G401 (cell line): ENCODE measurements at places on chromosomes 2 and 18.
A peak's percentile ranks its signal among the peaks of the same experiment; 100 is the strongest.

DNA sequence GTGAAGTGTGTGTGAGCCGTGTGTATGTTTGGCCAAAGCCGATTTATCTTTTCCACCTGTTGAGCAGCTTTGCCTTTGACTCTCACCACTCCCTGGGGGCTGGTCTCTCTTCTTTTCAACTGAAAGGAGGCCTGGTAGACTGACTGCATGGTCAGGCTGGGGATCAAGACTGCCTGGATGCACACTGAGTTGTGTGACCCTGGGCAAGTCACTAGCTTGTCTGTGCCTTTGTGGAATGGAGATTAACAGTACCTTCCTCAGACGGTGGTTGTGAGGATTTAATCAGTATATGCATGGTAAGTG is 85.5 kb downstream of the TANC1 start:
- DNase-seq = no peak

DNA sequence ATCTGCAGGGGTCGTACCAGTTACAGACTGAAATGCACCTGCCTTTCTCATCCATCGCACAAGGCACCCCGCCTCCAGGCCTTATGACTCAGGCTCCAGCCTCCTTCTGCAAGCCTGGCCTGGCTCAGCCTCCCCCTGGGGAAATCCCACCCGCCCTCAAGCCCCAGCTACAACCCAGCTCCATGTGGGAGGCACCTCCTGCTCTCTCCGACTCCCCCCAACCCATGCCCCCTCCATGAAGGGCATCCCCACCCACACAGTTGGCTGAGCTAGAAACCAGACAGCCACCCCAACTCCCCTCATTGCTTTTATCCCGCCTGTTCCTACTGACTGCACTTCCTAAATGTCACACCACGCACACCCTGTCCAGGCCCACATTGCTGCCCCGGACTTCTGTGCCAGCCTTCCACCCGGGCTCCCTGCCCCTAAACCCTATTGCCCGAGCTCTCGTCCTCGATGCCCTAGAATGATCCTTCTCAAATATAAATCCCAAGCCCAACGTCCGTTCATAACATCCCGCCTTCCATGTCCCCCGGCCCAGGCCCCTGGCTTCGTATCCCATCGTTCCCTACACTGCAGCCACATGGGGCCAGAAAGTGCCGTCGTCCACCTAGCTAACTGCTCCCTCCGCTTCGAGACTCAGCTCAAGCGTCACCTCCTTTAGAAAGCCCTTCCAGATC is 9.9 kb downstream of the DNMT3A start:
- DNase-seq = no peak

GRCh38 chr2:46381263-46381849 is 84.1 kb downstream of the EPAS1 start:
- no peak for DNase-seq

GRCh38 chr18:61972389-61973264 is 79.8 kb upstream of the RNF152 start:
- no peak for DNase-seq

DNA sequence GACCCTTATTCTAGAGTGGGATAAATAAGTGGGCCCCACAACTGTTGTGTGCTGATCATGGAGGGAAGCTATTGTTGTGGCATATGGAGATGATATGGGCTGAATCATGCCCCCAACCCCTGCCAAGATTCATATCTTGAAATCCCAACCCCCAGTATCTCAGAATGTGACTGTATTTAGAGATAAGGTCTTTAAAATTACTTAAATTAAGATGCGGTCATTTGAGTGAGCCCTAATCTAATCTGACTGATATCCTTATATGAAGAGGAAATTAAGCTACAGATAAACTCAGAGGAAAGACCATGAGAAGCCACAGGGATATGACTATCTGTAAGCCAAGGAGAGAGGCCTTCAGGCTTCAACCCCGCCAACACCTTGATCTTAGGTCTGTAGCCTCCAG is 188.3 kb upstream of the RND3 start:
- DNase-seq = no peak

DNA sequence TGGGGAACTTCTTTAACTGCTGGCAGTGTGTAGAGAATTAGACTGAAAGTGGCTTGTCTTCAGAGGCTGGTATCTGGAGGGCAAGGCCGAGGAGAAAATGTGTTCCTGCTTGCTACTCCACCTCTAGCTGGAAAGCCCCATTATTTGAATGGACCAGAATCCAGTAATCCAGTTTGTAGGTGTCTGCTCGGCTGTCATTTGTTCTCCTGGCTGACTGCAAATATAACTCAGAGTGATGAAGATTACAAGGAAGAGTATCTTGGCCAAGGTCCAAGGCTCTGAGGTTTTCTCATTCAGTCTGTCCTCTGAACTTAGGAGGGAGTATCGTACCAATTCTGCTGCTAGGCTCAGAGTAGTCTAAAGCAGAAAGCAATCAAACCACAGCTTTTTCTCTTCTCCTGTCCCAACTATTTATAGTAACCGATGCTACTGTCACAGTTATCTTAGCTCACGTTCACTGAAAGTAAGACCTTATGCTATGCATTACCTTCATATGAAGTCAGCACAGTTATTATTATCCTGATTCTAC is 228.6 kb downstream of the SETBP1 start:
- peak; percentile 31 for DNase-seq

- no peak for DNase-seq
These were observed 52.2 kb downstream of the C1QL2 start for GRCh38 chr2:119106301-119106897.

DNA sequence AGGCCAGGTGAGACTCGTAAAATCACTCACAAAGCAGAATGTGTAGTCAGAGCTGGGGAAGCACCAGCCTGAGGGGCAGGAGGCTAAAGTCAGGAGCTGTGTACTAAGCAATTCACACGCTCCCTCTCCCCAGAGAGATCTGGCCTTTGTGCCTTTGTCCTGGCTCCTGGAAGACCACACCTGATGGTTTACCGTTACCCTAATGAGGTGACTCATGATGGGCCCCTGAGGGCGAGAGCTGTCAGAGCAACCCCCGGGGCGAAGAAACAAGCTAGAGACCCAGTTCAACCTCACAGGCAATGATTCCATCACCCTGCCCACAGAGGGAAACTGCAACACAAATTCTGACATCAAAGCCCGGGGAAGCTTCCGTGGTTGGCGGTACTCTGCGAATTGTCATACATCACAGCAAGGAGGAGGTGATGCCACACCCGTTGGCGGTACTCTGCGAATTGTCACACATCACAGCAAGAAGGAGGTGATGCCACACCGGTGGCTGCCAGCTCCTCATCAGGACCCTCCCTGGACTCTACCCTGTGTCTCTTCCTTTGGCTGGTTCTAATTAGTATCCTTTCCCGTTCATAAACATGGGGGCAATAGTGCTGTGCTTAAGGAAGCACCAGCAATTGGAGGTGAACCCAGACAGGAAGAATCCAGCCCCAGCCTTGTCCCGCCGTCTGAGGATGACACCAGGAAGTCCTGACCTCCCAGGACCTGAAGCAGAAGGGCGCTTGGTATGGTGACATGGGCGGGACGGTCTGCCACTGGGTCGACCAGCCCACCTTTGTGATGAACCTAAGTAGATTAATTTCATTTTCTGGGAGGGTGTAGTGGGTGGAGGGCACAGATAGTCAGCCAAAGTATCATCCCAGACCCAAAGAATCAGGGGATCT is 30.5 kb downstream of the B3GNT7 start:
- DNase-seq = no peak

DNA sequence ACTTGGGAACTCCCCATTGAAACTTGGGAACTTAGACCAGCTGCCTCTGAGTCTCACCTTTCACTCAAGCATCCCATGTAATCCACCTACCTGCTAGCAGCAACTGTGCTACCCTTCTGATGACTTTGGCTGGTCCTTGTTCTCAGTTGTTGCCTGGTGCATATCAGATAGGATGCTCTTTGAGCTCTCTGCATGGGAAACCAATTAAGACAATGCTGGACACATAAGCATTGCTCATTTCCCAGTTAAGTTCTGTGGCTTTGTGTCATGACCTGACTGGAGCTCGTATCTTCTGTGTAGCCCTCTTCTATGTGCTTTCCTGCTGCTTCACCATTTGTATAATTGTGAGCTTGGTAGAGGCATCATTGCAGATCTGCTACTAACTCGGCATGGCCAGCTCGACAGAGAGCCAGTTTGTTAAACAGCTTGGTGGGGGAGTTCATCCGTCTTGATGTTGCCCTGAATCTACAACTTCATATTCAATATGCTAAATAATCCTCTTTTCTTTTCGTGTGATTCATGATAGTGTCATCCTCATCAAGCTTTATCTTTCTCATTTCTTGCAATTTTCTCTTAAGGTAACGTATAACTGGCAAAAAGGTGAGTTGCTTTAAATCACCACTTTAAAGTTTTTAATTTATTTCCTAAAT is 447.5 kb upstream of the SLC14A2 start:
- DNase-seq = no peak

- no peak for DNase-seq
These were observed 231.7 kb upstream of the LYPD1 start for GRCh38 chr2:132901661-132902060.

- no peak for DNase-seq
These were observed 30.8 kb downstream of the OTX1 start for GRCh38 chr2:63081404-63081803.

GRCh38 chr2:218811382-218811781 is 20.2 kb downstream of the PRKAG3 start:
- no peak for DNase-seq

GRCh38 chr2:225400060-225400511 is 576 bp downstream of the NYAP2 start:
- peak; percentile 96 for DNase-seq

- no peak for DNase-seq
These were observed 1061.4 kb downstream of the TSN start for GRCh38 chr2:122816803-122817202.

- no peak for DNase-seq
These were observed 541.7 kb upstream of the MEX3C start for GRCh38 chr18:51739044-51739666.

DNA sequence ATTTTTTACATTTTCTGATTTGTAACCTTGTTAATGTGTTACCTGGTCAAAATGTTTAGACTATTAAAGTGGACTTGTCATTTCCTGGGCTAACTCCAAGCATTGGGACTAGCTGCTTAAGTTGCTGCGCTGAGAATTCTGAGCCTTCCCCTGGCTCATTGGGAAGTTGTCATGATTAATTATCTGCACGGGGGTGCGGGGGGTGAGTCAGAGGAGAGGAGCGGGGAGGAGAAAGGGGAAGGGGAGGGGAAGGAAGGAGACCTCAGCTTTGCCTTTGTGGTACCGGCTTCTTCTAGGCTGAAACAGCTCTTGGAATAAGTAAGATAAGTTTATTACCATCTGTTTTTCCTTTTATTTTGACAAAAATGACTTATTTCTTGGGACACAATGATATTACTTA is 52.9 kb upstream of the APCDD1 start:
- no peak for DNase-seq

DNA sequence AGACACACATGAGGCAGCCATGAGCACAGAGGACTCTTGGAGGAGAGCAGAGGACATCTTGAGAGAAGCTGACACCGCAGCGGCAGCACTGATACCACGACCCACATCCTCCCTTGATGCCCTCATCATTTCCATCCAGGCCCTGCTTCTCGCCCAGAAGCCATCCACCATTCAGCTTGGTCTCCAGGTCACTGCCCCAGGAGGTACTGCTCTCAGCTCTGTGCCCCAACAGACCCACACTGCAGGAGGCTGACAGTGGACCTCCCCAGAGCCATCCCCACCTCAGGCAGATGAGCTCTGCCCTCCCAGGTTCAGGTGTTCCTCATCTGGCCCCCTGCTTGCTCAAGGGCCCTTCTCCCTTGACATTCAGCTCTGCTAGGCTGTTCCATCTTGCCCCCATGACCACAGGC is 74.9 kb downstream of the ACKR3 start:
- no peak for DNase-seq

DNA sequence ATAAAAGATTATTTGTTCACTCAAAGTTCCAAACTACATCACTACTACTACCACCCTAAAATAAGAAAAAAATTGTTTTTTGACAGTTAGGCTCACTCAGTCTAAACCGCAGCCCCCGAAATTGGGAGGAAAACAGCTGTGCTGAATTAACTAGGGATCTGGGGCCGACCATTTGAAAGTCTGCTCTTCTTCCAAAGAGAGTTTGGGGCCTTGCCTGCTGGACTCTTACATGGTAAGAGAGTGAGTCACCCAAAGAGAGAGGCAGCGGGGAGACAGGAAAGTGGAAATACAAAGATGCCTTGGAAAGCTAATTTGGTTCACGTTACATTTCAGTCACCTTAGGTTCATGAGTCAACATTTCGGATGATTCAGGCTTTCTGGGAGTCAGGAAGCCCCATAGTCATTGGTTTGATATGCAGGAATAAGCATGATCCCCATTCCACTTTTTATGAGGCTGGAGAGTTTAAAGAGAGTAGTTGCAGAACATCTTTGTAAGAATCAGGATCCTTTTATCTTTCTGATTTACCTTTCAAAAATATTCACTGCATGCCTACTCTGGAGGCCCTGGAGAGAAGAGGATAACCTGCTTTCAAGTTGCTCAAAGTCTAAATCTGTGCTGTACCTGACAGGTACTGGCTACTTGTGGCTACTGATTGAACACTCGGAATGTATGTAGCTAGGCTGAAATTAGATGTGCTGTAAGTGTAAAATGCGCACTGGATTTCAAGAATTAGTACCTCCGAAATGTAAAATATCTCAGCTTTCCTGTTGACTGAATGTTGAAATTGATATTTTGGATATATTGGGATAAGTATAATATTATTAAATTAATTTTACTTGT is 995 bp upstream of the RTN4 start:
- DNase-seq = peak; percentile 56

DNA sequence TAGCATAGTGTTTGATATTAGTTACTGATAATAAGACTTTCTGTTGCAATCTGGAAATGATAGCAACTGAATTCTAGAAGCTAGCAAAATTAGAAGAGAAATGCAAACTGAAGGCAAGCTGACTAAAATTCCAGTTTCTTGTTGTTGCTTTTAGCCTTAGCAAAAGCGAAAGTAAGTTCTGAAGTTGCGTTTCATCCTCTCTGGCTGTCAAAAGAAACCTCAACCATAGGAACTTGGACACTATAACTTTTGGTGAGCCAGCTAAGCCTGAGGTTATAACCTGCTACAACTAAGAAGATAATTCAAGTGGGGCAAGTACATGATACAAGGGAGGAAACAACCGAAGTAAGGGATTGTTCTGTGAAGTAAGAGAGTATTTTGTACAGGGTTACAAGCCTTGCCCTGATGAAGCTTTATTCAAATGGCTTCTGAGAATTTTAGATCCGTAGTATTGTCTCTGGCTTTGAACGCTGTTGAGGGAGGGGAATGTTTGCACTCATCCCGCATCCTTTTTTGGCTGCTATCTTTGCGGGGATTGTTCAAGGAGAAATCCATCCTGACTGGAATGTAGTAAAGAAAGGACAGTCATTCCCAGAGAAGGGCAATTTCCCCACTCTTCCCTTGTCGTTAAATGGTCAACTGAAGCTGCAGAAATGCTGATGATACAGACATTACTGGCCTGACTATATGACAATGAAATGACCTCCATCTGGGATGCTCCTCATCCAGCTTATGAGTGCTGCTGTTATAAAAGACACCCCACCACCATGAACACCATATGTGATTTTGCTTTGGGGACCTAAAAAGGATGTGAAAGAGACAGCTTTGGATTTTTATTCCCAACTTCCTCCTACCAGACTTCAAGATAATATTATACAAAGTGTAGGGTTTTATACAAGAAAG is 7.0 kb upstream of the TMX3 start:
- DNase-seq = no peak

GRCh38 chr2:66438498-66438833 is 3.5 kb downstream of the MEIS1 start:
- no peak for DNase-seq

GRCh38 chr2:47403609-47404193 is 745 bp downstream of the MSH2 start:
- peak; percentile 23 for DNase-seq

GRCh38 chr2:120489023-120489422 is 143.1 kb downstream of the INHBB start:
- no peak for DNase-seq
